Fibroblast of upper back skin (primary cell): ENCODE measurements at places on chromosomes 5 and 9.

- peak; percentile 61 for DNase-seq
Observed at GRCh38 chr9:114735704-114736103, 53.7 kb upstream of the TEX48 start.

DNA sequence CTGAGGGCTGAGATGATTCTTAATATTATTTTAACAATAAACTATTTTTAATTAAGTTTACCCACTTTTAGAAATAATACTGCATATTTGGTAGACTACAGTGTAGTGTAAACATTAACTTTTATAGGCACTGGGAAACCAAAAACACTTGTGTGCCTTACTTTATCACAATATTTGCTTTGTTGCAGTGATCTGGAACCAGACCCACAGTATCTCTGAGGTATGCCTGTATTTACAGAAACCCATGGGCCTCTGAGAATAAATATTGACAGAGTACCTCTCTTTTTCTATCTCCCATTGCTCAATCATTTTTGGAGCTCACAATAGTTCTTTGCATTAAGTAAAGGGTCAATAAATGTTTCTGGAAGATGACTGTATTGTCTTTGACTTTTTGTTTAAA, 73.3 kb downstream of the SLCO4C1 start:
- no peak for DNase-seq

DNA sequence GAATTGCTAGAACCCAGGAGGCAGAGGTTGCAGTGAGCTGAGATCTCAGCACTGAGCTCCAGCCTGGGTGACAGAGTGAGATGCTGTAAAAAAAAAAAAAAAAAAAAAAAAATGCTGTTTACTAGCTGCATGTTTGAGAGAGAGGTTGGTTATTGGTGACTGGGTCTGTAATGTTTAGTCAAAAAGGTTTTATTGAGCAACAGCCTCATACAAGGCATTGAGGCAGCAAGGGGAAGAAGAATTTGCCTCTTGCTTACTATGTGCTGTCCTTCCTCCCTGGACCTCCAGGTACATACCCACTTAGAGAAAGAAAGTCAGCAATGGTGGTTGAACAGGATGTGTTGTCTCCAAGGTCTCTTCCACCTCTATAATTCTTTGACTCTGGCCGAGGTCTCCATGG, 140.7 kb upstream of the SPRY4 start:
- DNase-seq = no peak

- DNase-seq = peak; percentile 17
Observed at GRCh38 chr5:124342584-124342983, 403.9 kb downstream of the ZNF608 start.

DNA sequence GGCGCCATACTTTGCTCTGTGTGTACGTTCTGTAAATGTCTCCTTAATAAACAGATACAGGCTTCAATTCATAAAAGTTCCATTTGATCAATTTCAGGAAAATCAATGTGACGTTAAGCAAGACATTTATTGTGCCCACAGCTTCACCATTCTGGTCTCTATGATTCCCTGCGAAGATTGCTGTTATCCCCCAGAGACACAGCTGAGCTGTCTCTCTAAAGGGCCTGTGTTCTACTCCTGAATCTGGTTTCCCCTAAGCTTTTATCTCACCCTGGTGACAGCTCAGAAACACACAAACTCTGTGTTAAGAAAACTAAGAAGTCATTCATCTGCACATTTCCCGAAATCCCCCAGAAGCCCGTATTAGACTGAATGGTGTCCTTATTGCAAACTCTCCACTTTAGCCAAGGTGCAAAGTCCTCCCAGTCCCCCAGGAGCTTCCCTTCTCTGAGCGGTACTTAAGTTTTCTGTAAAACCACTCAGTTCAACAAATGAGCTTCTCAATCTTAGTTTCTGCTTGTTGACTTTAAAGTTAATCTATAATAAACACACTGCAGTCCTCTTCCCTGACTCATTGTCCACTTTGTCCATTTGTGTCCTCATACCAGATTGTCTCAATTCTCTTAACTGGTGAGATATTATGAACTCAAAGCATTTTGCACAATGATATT, 1.4 kb upstream of the C5orf15 start:
- DNase-seq = no peak
